Spleen (tissue), 13 donors: ENCODE measurements at places on chromosomes 12 and 14. TPM values are rescaled to one million over a fixed set of nuclear protein-coding genes. Genes with fewer than 3 reads are reported as not detected.

DNA sequence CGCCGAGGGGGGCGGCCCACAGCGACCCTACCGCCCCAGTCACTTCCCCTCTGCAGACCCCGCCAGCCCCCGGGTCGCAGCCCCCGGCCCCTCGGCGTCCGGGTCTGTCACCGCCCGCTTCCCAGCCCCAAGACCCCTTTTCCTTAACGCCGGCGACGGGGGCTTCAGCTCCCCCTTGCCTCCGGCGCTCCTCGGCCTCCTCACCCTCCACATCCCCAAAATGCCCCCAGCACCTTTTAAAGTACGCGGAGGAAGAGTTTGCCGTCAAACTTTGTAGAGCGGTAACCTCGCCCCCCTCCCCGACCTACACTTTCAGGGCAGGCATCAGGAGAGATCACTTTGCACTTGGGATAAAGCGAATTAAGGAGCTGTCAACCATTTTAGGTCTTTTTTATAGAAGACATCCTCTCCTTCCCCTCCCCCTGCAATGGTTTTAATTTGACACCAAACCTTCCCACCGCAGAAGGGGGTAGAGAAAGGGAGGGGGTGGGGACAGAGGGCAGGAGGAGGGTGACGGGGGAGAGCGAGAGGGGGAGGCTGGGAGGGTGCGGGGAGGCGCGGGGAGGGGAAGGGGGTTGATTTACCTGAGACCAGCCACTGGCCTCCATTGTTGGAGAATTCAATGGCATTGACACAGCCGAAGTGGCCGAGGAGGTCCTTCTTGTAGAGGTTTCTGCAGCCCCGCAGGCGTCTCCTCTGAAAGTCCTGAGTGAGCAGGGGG lies 578 bp downstream of the DCAF5 start:
- H3K36me3 ChIP-seq: peaks cover 8% of the 10 kb centered on the region
- H3K4me3 ChIP-seq: peak overlapping the region; percentile 96
- peak overlapping the region; percentile 92 for H3K27ac ChIP-seq

- H3K36me3 ChIP-seq: no peaks in the 10 kb centered on the region
- H3K27me3 ChIP-seq: peaks cover 11% of the 10 kb centered on the region
- H3K4me1 ChIP-seq: peaks cover 27% of the 10 kb centered on the region
- peak overlapping the region; percentile 94 for H3K27ac ChIP-seq
Measured at GRCh38 chr12:10721651-10722501, 1.2 kb downstream of the YBX3 start.

- H3K27me3 ChIP-seq: no peaks in the 10 kb centered on the region
- no peak overlapping the region for H3K27ac ChIP-seq
- H3K36me3 ChIP-seq: no peaks in the 10 kb centered on the region
- DNase-seq: no peak
Measured at GRCh38 chr12:29858270-29858786, 74.6 kb upstream of the TMTC1 start.

GRCh38 chr14:98931911-98932310 lies 340.1 kb downstream of the BCL11B start:
- H3K36me3 ChIP-seq: no peaks in the 10 kb centered on the region
- DNase-seq: peak; percentile 84
- no peak overlapping the region for H3K4me3 ChIP-seq
- peak overlapping the region; percentile 39 for H3K27ac ChIP-seq
- peaks cover 16% of the 10 kb centered on the region for H3K4me1 ChIP-seq

DNA sequence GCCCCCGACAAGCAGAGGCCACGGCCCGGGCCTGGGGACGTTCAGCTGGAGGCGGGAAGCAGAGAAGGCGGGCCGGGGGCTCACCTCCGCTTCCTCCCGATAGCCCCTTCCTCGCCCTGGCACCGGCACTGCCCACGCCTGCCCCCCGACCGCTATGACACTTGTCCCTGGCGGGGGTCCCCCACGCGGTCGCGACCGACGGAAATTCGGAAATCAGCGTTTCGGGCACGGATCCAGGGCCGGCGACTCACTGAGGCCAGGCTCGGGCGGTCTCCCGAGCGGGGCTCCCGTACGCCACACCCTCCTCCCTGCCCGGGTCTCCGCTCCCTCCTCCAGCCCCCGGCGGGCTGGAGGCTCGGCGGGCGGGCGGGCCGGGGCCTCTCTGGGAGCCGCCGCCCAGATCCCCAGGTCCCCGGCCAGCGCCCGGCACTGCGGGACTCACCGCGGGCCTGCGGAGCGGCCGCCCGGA lies 581 bp downstream of the PITPNM2 start:
- peak overlapping the region; percentile 53 for H3K4me3 ChIP-seq
- H3K27me3 ChIP-seq: peaks cover 17% of the 10 kb centered on the region
- peak overlapping the region; percentile 61 for H3K27ac ChIP-seq
- H3K4me1 ChIP-seq: peaks cover 24% of the 10 kb centered on the region
- no peaks in the 10 kb centered on the region for H3K36me3 ChIP-seq

BIN2 gene
- 109 TPM for total RNA-seq

GALNT16 gene
- 6.7 TPM for total RNA-seq

DNA sequence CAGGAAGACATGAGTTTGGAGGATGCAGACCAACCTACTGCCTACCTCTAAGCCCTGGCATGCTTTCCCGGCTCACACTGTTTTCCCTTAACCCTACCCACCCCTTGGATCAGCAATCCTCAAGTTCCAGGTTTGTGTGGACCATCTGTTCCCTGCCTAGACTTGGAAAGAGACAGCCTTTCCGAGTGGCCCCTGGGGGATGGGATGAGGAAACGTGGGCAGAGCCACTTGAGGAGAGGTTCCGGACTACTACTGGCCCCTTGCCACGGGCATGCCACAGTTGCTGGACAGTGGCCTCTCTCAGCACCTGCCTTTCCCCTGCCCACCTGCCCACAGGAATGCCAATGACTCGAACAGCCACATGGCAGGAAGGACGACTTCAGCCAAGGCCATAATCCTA lies 135.9 kb downstream of the SLC15A4 start:
- no peak for DNase-seq
- H3K27ac ChIP-seq: no peak overlapping the region
- H3K27me3 ChIP-seq: no peaks in the 10 kb centered on the region
- H3K4me1 ChIP-seq: no peaks in the 10 kb centered on the region
- H3K4me3 ChIP-seq: no peak overlapping the region

GRCh38 chr14:71354801-71355200 lies 447.5 kb downstream of the PCNX1 start:
- peaks cover 28% of the 10 kb centered on the region for H3K4me1 ChIP-seq
- no peaks in the 10 kb centered on the region for H3K27me3 ChIP-seq
- no peaks in the 10 kb centered on the region for H3K36me3 ChIP-seq

DNA sequence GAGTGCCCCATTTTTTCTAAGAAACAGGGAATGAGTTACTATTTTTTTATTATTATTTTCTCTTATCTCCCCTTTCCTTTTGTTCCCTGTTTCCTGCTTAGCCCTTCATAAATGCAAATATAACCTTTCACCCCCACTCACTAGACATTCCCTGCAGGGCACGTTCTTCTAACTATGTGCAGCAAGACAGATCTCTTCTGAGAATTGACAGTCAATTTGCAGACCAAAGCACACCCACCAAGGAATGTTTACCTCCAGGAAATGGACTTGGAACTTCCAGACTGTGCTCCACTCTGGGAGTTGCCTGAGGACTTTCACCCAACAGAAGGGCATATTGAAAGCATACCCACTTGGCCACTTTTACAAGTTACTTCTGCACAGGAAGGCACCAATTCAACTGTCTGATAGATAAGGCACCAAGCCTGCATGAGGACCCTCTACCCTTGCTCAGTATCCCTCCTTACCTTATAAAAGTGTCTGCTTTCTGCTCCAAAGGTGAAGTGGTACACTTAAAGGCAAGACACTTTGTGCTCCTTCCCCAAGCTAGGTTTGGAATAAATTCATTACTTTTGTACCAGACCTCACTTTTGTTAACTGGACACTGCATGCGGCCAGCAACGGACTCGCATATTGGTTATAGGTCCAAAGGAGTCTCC lies 6.5 kb downstream of the TAS2R19 start:
- H3K4me3 ChIP-seq: no peak overlapping the region
- H3K36me3 ChIP-seq: peaks cover 13% of the 10 kb centered on the region
- H3K27me3 ChIP-seq: no peaks in the 10 kb centered on the region
- no peak for DNase-seq
- no peak overlapping the region for H3K27ac ChIP-seq

GRCh38 chr12:5506295-5506694 lies 74.4 kb downstream of the NTF3 start:
- no peaks in the 10 kb centered on the region for H3K36me3 ChIP-seq
- no peaks in the 10 kb centered on the region for H3K27me3 ChIP-seq
- no peak overlapping the region for H3K4me3 ChIP-seq
- DNase-seq: no peak
- peaks cover 13% of the 10 kb centered on the region for H3K4me1 ChIP-seq

DNA sequence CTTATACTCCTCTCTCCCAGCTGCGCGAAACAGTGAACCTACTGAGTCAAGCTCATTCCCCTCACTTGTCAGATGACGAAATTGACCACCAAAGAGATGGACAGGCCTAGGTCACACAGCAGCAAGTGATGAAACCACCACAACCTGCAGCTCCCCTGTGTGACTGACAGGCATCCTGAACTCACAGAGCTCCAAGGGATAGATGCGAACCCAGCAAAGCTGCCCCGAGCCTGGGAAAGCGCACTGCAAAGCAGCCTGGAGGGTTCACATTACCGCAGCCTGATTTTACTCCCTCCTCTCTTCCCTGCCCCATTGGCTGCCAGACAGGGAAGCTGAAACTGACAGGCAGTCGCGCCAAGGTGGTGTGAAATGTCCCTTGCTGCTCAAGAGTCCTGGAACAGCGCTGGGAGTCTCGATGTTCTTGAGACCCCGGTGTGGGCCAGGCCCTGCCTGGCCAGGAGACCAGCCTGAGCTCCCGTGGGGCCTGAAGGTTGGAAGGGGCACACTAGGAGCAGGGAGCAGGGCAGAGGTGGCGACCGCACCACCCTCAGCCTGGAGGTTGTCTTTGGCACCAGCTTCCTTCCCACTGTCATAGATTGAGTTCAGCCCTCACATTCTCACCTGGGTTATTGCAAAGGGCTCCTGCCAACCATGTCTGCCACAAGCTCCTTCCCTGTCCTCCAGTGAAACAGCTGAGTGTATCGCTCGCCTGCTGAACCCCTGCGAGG lies 36.3 kb downstream of the SNRNP35 start:
- DNase-seq: no peak
- H3K4me3 ChIP-seq: no peak overlapping the region
- peaks cover 30% of the 10 kb centered on the region for H3K36me3 ChIP-seq
- H3K27me3 ChIP-seq: no peaks in the 10 kb centered on the region
- no peaks in the 10 kb centered on the region for H3K4me1 ChIP-seq
- no peak overlapping the region for H3K27ac ChIP-seq

DNA sequence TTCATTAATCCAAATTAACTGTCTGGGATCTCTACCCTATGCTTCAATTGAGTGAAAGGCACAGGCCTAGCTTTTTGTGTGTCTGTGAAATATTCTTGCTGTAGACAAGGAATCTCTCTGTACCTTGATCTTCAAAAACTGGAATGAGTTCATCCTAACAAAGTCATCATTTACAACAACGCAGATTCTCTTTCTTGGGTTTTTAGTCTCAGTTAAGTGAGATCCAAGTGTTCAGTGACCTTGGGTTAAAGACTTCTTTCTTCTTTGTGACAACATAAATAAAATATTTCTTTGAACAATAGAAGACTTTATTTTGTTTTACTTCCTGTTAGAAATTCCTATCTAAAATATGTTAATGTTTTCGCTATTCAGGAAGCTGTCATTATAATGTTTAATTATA lies 192.2 kb upstream of the LMNTD1 start:
- H3K4me1 ChIP-seq: no peaks in the 10 kb centered on the region
- DNase-seq: no peak
- H3K36me3 ChIP-seq: no peaks in the 10 kb centered on the region

CISTR gene
- not detected for total RNA-seq

HIP1R gene
- total RNA-seq: 40.3 TPM

ABCC9 gene
- 10.1 TPM for total RNA-seq

SCNN1A gene
- total RNA-seq: 0.84 TPM

DNA sequence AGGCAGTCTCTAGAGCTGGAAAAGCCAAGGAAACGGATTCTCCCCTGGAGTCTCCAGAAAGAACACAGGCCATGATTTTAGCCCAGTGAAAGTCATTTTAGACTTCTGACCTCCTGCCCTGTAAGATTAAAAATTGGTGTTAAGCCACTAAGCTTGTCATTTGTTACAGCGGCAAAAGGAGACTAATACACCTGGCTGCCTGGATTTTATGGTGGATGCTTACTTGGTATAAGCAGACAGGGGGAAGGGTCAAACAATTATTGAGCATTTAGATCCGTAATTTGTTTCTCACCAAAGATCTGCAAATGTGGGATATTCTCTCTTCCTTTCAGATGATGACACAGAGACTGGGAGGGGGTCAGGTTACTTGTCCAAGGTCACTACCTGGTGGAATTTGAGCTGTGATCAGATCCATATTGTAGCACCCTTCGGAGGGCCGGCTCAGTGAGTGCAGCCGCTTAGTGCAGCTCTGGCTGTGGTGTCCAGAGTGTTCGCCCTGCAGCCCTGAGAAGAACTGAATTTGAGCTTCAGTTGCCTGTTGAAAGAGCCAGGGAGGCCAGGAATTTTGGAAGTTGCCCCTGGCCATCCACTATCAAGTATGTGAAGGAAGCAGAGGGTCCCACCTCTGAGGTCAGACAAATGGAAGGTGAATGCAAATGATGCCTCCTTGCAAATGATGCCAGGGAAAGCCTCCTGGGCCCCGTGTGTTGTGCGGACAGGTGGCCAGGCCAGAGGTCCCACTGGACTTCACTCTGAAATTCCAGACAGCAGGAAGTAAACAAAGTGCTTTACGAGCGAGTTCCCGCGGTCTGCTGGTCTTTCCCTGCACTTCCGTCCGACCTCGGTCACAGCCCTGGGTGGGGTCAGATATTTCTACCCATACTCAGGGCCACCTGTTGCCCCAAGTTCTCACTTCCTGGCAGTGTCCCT lies 15.1 kb downstream of the GLRX5 start:
- no peak overlapping the region for H3K27ac ChIP-seq
- H3K4me3 ChIP-seq: no peak overlapping the region
- H3K4me1 ChIP-seq: peaks cover 4% of the 10 kb centered on the region

GRCh38 chr14:89736881-89737280 lies 217.6 kb downstream of the EFCAB11 start:
- no peak for DNase-seq
- H3K4me3 ChIP-seq: no peak overlapping the region
- H3K27ac ChIP-seq: no peak overlapping the region
- H3K36me3 ChIP-seq: no peaks in the 10 kb centered on the region
- no peaks in the 10 kb centered on the region for H3K27me3 ChIP-seq

INHBE gene
- total RNA-seq: not detected
